ENCODE measurements at places on chromosomes 5 and 9. TPM values are rescaled to one million over a fixed set of nuclear protein-coding genes. Genes with fewer than 3 reads are reported as not detected.

- DNase-seq: no peak
Measured at GRCh38 chr5:35138232-35138631, 90.5 kb upstream of the AGXT2 start.

GRCh38 chr9:128372188-128372641, 1.0 kb downstream of the URM1 start:
- DNase-seq: no peak

GRCh38 chr9:110152704-110153374, 55.1 kb downstream of the C9orf152 start:
- no peak for DNase-seq

- DNase-seq: peak; percentile 97
Measured at GRCh38 chr5:139341689-139342422, at the start of gene PAIP2. Gene PAIP2, plus strand, starts transcription at chr5:139341854. Its CDS starts 21,931 bp downstream, at chr5:139363785.

DNA sequence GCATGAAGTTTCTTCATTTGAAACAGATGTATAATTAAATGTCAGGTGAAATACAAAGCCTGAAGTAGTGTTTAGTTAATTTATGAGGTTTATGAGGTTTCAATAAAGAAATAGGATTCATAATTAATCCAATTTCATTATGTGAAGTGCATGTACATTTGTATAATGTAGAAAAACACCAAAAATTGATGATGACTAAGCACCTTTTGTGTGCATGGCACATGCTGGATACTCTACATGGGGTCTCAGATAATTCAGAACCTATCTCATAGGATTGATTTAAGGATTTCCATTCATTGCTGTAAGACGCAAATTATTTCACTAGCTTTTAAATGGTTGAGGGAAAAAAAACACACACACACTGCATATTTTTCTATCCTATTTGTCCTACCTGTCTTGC, 143.9 kb downstream of the ESM1 start:
- DNase-seq: no peak

The GBA2 gene
- 37.7 TPM for total RNA-seq

GRCh38 chr9:119280740-119281485, 88.3 kb downstream of the BRINP1 start:
- no peak for DNase-seq

GRCh38 chr9:76451234-76451633, 7.7 kb upstream of the GCNT1 start:
- DNase-seq: no peak

GRCh38 chr5:83000922-83001321, 76.3 kb downstream of the TMEM167A start:
- no peak for DNase-seq

GRCh38 chr9:136621019-136621733, 41.5 kb upstream of the EGFL7 start:
- DNase-seq: no peak

- no peak for DNase-seq
Measured at GRCh38 chr9:125511789-125512660, 195.0 kb downstream of the MAPKAP1 start.

DNA sequence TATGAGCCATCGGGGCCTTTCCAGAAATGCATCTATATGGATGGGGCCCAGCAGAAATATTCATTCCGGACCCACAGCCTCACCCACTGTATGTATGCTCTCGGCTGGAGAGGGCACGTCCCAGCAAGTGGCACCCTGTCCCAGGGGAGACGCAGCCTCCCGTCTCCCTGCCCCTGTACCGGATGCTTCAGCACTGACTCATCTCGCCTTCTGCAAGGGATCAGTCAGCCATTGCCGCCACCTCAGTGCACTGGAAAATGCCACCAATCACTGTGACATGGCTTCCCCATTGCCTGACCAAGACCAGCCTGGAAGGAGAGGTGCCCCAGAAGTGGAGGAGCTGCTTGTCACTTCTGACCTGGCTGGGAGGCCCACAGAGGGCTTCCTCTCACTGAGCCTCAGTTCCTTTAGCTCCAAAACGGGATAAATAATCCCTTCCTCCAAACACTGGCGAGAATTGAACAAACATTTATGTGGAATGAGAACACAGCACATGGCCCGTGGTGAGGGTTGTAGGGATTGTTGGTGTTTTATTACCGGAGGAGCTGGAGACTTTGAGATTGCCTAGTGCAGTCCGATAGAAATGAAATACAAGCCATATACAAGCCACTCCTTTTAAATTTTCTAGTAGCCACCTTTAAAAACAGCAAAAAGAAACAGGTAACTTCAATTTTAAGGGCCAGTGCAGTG, 43.9 kb upstream of the ORM1 start:
- DNase-seq: no peak

- no peak for DNase-seq
Measured at GRCh38 chr5:107533910-107534876, 136.5 kb downstream of the EFNA5 start.

- DNase-seq: peak; percentile 33
Measured at GRCh38 chr9:89603767-89604665, 796 bp upstream of the GADD45G start.

DNA sequence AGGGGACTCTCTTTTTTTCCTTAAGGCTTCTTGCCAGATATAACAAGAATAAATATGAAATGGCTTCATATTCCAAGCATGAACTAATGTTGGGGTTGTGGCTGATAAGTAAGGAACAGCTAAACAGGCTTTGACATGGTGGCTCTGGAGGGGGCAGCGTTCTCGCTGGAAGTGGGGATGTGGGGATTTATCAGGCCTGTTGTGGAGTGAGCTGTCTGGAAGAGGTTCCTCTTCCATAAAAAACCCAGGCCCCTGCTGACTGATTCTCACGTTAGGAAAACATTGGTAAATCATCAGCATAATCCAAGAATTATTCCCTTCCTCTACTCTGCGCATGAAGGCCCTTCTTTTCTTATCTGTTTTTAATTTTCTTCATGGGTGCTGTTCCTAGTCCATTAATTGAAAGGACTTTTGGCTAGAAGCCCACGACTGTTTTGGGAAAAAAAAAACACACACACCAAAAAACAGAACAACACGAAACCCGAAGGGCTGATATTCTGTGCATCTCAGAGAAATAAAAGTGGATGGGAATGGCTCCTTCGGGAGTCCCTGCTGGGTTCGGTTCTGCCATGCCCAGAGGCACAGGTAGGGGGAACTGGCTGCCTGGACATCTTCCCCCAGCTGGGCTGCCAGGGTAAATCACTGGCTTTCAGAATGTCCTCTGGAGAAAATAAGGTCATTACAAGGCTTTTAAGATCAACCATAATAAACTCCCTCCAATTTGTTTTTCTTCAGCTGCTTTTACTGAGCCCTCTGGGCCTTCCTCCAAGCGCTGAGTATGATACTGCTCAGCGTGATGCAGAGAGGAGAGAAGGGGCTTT, 297.0 kb downstream of the SLIT3 start:
- no peak for DNase-seq

The C9 gene
- not detected for total RNA-seq

DNA sequence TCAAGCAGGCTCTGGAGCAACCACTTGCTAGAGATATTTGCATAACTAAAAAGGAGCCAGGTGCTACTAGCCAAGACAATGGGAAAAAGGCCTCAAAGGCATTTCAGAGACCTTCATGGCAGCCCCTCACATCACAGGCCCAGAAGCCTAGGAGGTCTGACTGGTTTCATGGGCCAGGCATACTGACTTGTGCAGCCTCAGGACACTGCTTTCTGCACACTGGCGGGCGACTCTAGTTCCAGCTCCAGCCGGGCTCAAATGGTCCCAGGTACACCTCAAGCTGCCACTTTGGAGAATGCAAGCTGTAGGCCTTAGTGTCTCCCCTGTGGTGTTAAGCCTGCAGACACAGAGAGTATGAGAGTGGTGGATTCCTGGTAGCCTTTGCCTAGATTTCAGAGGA, 27.1 kb downstream of the COX7C start:
- DNase-seq: no peak

DNA sequence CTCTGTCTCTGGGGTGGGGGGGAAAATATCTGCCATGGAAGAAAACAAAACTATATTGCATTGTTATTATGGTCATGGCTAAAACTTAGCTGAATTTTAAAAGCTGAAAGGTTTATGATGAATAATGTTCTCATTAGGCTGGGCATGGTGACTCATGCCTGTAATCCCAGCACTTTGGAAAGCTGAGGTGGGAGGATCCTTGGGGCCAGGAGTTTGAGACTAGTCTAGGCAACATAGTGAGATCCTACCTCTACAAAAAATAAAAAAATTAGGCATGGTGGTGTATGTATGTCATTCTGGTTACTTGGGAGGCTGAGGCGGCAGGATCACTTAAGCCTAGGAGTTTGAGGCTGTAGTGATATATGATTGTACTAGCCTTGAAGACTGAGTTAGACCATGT, 44.5 kb downstream of the IPO11 start:
- no peak for DNase-seq

- no peak for DNase-seq
Measured at GRCh38 chr9:133166392-133166791, 2.7 kb upstream of the GBGT1 start.

The CDKN2A gene
- total RNA-seq: 5.0 TPM

DNA sequence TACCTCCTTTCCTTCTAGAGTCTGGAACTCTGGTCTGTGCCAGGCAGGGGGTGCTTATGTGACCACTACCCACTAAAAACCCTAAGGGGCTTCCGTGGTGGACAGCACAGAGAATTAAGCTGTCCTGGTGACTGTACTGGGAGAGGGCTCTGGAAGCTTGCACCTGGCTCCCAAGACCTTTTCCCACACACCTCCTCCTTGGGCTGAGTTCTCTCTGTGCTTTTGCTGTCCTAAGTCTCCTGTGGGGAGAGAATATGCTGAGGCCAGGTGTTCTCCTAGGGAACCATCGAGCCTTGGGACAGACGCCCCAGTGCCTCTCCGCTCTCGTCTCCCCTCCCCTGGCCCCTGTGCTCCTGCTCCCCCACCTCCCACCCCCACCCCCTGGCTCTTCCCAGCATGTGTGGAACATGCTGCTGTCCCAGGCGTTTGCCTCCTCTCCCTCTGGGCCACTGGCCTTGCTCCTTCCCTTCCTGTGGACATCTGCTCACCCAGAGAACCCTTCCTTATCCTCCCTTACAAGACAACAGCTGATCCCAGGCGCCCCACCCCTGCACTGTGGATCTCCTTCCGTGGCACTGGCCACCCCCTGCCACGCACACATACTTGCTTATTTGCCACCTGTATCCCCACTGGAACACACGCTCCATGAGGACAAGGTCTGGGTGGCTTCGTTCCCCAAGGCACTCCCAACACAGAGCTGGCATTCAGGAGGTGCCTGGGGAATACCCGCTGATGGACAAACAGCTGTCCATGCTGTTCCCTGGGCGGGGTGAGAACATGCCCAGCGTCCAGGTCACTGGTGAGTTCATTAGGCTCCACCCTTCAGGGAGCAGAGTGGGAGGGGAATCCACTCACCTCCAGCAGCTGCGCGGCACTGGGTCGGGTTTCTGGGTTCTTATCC, 83.0 kb downstream of the STK10 start:
- no peak for DNase-seq

- DNase-seq: no peak
Measured at GRCh38 chr9:71908825-71909224, 2.2 kb downstream of the ABHD17B start.

- DNase-seq: no peak
Measured at GRCh38 chr5:141617682-141618029, 1.1 kb downstream of the DIAPH1 start.

The CARTPT gene
- total RNA-seq: not detected

Measured in activated T-cell treated with anti-CD3 and anti-CD28 coated beads, Interleukin-2, amount 50 U/mL, for 72 hours (primary cell).